ENCODE measurements at places on chromosomes 5 and 9. TPM values are rescaled to one million over a fixed set of nuclear protein-coding genes. Genes with fewer than 3 reads are reported as not detected.

ARID3C gene
- total RNA-seq, result 0.33 TPM

GRCh38 chr9:5361326-5362010 lies 21.8 kb upstream of the RLN1 start:
- no peak for DNase-seq
- no peaks in the 10 kb centered on the region for H3K36me3 ChIP-seq
- no peak overlapping the region for H3K4me3 ChIP-seq
- no peaks in the 10 kb centered on the region for H3K4me1 ChIP-seq
- no peak overlapping the region for H3K27ac ChIP-seq
- H3K27me3 ChIP-seq, result no peaks in the 10 kb centered on the region

LIX1 gene
- total RNA-seq, result not detected

GRCh38 chr9:136091582-136092352 lies 3.3 kb downstream of the NACC2 start:
- H3K4me3 ChIP-seq, result peak overlapping the region; percentile 30
- DNase-seq, result no peak
- peaks cover 60% of the 10 kb centered on the region for H3K4me1 ChIP-seq
- H3K27me3 ChIP-seq, result no peaks in the 10 kb centered on the region

- no peaks in the 10 kb centered on the region for H3K27me3 ChIP-seq
- H3K4me1 ChIP-seq, result no peaks in the 10 kb centered on the region
Observed at GRCh38 chr9:846852-847251, 5.4 kb downstream of the DMRT1 start.

DNA sequence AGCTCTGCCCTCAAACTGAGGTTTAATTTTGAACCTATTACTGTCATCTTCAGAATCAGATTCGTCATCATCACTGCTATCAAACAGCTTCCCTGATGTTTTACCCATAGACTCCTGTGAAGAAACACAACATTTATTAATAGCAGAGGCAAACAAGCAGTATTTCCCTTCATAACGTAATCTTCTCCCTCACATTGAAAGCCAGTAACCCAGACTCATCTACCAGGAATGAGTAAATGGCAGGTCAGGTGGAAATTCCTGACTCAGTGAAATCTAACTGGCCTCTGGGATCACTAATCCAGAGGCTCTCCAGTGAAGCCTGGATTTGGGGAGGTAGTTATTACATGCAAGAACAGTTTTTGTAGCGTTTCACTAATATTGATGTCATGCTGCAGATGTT lies 14.6 kb downstream of the NOL8 start:
- H3K27ac ChIP-seq, result no peak overlapping the region
- no peaks in the 10 kb centered on the region for H3K27me3 ChIP-seq
- peaks cover 33% of the 10 kb centered on the region for H3K36me3 ChIP-seq
- DNase-seq, result no peak
- H3K4me3 ChIP-seq, result no peak overlapping the region
- no peaks in the 10 kb centered on the region for H3K4me1 ChIP-seq

DNA sequence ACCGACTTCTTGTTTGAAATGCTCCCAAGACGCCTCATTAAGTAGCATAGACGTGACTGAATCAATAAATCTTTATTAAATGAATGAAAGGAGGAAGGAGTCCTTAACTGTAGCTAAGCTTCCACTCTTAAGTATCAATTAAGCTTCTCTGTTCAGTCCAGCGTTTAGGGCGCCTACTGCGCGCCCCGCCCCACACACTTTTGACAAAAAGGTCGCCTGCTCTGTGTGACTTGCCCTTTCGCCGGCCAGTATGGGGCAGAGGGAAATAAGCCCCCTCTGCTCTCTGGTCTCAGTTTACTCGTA lies 662 bp upstream of the DOLPP1 start:
- H3K4me3 ChIP-seq, result peak overlapping the region; percentile 75
- H3K36me3 ChIP-seq, result 0 out of 2 replicates have a peak, but pooled peaks cover 2% of the 10 kb centered on the region
- no peaks in the 10 kb centered on the region for H3K27me3 ChIP-seq
- no peak for DNase-seq

GRCh38 chr9:15642369-15642962 lies 89.6 kb downstream of the CCDC171 start:
- H3K4me3 ChIP-seq, result no peak overlapping the region
- H3K27ac ChIP-seq, result no peak overlapping the region
- H3K36me3 ChIP-seq, result no peaks in the 10 kb centered on the region
- no peaks in the 10 kb centered on the region for H3K4me1 ChIP-seq
- DNase-seq, result no peak

DNA sequence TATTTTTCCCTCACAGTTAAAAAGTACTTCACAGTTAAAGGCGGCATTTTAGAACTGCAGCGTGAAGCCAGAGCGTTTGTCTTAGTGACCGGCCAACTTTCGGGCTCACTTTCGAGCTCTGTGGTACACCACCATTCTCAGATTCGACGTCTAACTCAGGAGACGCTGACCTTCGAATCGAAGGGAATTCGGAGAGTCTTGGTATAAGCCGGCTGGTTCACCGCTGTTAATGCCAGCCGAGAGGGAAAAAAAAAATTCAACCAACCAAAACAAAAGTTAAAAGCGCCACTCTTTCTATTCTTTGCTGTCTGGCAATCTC lies 544 bp upstream of the SNX24 start:
- peak overlapping the region; percentile 89 for H3K4me3 ChIP-seq
- DNase-seq, result no peak
- peaks cover 29% of the 10 kb centered on the region for H3K4me1 ChIP-seq
- no peaks in the 10 kb centered on the region for H3K36me3 ChIP-seq
- peak overlapping the region; percentile 98 for H3K27ac ChIP-seq

DNA sequence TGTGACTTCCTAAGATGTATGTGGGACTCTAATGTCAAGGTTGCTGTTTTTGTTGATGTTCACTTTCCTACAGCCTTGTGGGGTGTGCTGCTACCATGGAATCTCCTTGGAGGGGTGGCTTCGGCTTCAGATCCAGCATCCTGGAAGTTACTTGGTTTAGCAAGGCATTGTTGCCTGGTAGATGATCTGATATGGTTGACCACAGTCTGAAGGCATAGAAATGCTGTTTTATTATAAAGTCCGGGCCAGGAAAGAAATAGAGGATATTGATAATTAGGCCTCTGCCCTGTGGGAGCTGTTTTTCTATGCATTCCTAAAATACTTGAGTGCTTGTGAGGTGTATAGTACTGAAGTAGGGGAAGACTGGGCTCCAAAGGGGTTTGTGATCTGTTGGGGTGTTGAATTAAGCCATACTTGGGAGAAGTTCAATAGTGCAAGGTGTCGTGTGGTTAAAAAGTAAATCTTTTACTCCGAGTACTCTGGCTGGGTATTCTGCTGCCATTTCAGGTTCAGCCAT lies 27.3 kb upstream of the CREBRF start:
- H3K27ac ChIP-seq, result no peak overlapping the region
- no peak for DNase-seq
- no peak overlapping the region for H3K4me3 ChIP-seq
- H3K36me3 ChIP-seq, result no peaks in the 10 kb centered on the region
- H3K4me1 ChIP-seq, result peaks cover 14% of the 10 kb centered on the region

DNA sequence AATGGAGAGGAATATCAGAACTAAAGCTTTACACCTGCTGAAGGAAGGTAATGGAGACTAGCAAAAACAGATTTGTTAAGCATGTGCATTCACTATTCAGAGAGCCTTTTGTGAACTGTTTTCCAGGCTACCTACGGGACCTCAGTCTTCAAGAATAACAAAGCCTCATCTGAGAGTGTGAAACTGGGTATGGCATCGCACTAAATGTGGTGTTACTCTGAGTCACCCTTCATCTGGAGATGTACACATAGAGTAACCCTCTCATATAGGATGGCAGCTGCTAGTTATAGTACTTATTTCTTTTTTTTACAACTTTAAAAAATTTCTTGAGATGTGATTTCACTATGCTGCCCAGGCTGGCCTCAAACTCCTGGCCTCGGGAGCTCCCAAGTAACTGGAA lies 306.8 kb downstream of the ZNF608 start:
- no peaks in the 10 kb centered on the region for H3K27me3 ChIP-seq
- no peak for DNase-seq
- H3K4me3 ChIP-seq, result no peak overlapping the region
- no peaks in the 10 kb centered on the region for H3K36me3 ChIP-seq

GRCh38 chr5:154647114-154647760 lies 107.9 kb upstream of the LARP1 start:
- H3K4me3 ChIP-seq, result no peak overlapping the region
- H3K36me3 ChIP-seq, result no peaks in the 10 kb centered on the region
- H3K27me3 ChIP-seq, result no peaks in the 10 kb centered on the region
- no peak overlapping the region for H3K27ac ChIP-seq
- no peak for DNase-seq
- no peaks in the 10 kb centered on the region for H3K4me1 ChIP-seq

GRCh38 chr5:145938776-145939539 lies 2.6 kb downstream of the SH3RF2 start:
- H3K36me3 ChIP-seq, result no peaks in the 10 kb centered on the region
- DNase-seq, result no peak
- peak overlapping the region; percentile 100 for H3K27ac ChIP-seq

DNA sequence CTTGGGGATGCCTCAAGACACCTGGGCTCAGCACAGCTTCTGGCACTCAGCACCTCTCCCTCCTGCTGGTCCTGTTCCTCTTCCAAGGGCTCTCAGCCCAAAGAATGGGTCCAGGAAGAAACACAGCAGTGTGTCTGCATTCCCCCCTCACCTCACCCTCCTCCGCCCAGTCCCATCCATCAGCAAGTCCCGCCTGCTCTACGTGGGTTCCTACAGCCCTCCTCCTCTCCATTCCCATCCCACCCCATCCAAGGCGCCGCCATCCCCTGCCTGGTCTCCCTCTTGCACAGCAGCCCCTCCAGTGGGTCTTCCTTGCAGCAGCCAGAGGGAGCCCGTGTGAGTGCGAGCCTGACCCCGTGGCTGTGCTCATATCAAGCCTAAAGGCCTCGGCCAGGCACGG lies 52.3 kb upstream of the RPL26L1 start:
- no peaks in the 10 kb centered on the region for H3K27me3 ChIP-seq
- peaks cover 2% of the 10 kb centered on the region for H3K36me3 ChIP-seq
- H3K4me3 ChIP-seq, result no peak overlapping the region

DNA sequence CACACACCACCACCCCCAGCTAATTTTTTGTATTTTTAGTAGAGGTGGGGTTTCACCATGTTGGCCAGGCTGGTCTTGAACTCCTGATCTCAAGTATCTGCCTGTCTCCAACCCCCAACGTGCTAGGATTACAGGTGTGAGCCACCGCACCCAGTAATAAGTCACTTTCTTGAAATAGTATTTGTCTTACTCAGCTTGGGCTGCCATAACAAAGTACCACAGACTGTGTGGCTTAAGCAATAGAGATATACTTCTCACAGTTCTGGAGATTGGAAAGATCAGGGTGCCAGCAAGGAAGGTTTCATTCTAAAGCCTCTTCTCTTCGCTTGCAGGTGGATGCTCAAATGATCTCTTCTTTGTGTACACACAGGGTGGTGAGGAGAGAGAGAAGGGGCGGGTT lies 99.8 kb downstream of the ARRDC3 start:
- no peak overlapping the region for H3K4me3 ChIP-seq
- no peaks in the 10 kb centered on the region for H3K27me3 ChIP-seq
- peaks cover 12% of the 10 kb centered on the region for H3K4me1 ChIP-seq
- H3K27ac ChIP-seq, result no peak overlapping the region
- DNase-seq, result no peak

GLE1 gene
- total RNA-seq, result 25.9 TPM

DNA sequence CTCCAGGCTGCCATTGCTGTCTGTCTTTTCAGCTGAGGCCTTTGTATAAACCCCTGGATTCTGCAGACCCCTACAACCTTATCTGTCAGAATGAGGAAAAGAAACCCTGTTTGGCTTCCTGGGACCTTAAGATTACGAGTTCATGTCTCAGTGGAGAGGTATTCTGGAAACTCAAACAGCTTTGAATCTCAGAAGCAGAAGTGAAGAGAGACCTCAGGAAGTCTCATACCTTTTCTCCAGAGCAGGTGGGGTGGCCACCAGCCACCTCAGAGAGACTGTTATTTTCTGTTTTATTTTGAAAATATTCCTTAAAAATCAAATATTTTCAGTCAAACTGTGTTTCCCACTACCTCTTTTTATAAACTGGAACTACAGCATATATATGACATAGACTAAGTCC lies 457.5 kb downstream of the TMEM232 start:
- H3K36me3 ChIP-seq, result no peaks in the 10 kb centered on the region
- H3K4me1 ChIP-seq, result no peaks in the 10 kb centered on the region
- no peak for DNase-seq

DNA sequence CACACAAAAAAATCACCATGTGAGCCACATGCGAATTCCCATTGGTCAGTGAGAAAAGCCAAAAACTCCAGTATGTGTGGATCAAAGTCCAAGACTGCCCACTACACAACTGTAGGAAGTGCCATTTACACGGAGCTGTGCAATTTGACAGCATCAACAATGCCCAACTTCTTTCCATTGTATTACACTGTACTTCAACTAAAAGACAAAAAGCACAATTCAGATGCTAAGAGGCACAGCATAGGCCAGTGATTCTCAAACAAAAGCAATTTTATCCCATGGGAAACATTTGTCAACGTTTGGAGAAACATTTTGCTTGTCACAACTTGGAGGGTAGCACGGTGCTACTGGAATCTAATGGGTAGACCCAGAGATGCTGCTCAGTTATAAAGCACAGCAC lies 39.8 kb downstream of the IARS1 start:
- H3K4me1 ChIP-seq, result no peaks in the 10 kb centered on the region
- no peak overlapping the region for H3K27ac ChIP-seq
- DNase-seq, result no peak
- H3K4me3 ChIP-seq, result no peak overlapping the region
- peaks cover 53% of the 10 kb centered on the region for H3K36me3 ChIP-seq
- H3K27me3 ChIP-seq, result no peaks in the 10 kb centered on the region

DNA sequence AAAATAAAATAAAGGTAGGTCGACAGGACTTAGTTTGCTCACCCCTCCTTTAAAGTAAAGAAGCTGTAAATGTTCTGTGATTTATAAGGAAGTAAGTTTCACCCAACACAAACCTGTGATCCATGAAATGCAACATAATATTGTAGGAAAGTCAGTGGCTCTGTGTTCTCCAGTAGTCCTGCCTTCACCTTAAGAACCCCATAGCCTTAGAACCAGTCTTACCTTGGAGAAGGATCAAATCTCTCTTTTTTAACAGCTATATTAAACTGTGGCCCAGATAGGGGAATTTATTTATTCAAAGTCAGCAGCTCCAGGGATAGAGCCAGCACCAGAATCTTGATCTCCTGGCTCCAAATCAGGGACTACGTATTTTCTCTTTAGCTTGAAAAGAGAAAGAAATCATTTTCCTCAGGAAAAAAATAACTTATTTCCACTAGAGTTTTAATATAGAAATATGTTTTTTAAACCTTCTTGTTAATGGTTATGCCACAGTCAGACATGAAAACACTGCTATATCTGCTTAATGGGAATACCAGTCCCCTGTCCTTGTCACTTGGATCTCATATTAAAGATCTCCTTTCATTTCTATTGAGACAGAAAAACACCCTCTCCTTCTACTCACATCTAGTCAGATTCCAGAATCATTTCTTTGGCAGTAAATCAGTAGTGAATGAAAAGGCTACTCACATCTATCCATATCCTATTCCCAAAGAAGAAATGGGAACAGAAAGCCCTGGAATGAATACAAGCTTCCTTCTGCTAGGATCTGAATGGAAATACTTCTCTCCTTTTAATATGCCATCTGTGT lies 269.2 kb upstream of the TNC start:
- no peaks in the 10 kb centered on the region for H3K36me3 ChIP-seq
- H3K4me3 ChIP-seq, result no peak overlapping the region
- H3K27ac ChIP-seq, result no peak overlapping the region
- H3K4me1 ChIP-seq, result no peaks in the 10 kb centered on the region
- DNase-seq, result no peak
- H3K27me3 ChIP-seq, result no peaks in the 10 kb centered on the region

GRCh38 chr5:173645437-173645807 lies 29.0 kb upstream of the BOD1 start:
- H3K36me3 ChIP-seq, result no peaks in the 10 kb centered on the region
- H3K27ac ChIP-seq, result no peak overlapping the region
- H3K4me3 ChIP-seq, result no peak overlapping the region

- no peak for DNase-seq
- no peaks in the 10 kb centered on the region for H3K36me3 ChIP-seq
- no peak overlapping the region for H3K27ac ChIP-seq
- no peak overlapping the region for H3K4me3 ChIP-seq
Observed at GRCh38 chr5:136094189-136094912, 38.3 kb upstream of the SMAD5 start.

LCN10 gene
- not detected for total RNA-seq

EGFLAM gene
- total RNA-seq, result 14.8 TPM

All from Panc1 (cell line).